A172 (cell line): ENCODE measurements at places on chromosomes 1 and 21.

- no peak for DNase-seq
Measured at GRCh38 chr21:28704746-28705145, 287.9 kb downstream of the LTN1 start.

GRCh38 chr1:221449194-221449593 is 292.7 kb downstream of the DUSP10 start:
- DNase-seq, result no peak

- DNase-seq, result no peak
Measured at GRCh38 chr1:88680911-88681622, 3.0 kb upstream of the PKN2 start.

DNA sequence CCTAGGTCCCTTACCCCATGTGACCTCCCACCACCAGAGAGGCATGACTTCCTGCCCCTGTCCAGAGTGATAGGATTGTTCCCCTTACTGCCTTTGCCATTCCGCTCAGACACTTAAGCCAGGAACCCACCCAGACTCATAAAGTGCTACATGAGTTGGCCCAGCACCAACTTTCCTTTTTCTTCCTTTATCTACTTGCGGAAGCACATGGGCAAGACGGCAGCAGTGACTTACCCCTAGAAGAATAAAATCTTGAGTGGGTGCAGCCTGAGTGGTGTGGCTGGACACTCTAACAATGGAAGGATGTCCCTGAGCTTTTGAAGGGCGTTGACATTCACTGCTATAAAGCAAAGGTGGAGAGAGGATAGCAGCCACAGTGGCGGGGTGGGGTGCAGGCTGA is 100.1 kb downstream of the MAB21L3 start:
- no peak for DNase-seq

DNA sequence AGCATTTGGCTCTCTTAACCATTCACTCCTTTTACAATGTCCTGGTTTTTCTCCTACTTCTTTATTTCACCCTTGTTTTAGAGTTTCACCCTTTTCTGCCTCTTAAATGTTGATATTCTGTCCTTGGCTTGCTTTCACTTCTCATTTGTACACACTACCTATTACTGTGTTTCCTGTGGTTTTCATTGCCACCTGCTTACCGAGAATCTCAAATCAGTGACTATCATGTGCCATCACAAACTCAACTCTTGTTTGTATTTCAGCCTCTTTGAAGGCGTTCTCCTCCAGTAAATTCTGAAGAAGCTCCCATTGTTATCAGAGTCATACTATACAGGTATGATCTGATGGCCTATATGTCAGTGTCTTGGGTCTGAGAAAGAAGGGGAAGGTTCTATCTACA is 65.7 kb downstream of the NPHS2 start:
- no peak for DNase-seq

DNA sequence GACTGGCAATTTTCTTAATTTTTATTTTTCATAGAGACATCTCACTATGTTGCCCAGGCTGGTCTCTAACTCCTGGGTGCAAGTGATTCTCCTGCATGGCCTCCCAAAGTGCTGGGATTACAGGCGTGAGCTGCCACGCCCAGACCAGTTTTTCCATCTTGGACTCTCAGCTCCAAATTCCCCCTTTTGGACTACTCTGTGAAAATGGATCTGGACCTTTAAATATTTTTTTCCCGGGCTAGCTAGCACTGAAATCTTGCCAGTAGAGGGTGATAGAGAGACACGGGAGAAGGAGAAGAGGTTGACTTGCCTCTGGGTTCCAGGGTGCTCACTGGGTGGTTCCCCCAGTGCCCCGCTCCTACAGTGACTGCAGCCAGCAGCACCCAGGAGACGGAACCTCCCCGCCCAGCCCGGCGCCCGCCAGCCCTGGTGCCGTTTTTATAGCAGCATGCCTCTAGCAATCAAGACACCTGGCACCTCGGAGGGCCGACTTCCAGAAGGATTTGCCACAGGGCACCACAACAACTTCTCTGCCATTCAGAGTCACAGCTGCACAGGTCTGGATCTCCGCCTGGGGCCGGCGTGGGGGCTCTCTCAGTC is 34.7 kb upstream of the SCCPDH start:
- DNase-seq, result peak; percentile 87

DNA sequence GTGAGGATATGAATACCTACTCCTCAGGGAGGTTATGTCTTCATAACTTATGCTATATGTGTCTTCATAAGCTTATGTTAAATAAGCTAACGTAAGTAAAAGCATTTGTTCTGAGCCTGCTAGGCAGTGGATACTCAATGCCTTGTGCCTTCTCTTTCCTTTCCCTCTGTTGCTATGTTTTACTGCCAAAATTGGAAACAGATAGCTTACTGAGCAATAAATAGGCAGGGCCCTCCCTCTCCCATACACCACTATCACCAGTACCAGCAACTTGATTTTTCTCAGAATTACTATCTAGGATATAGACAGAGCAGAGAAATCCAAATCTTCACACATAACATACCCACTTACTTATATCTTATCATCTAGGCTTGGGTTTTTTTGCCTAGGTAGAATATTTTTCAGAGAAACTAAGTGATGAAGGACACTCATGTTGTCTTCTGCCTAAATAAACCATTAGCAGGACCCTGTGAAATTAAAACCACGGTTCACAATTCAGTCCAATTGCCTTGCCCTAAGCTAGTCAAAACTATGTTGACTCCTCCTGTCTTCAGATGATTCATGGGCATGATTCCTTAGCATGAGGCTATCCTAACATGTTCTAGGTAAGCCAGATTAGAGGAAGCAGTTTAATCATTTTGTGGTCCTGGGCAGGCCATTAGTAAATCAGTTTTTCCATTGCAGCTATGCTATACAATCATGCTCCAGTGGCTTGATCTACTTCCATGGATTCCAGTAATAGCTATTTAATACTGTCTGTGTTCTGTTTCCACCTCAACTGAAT is 15.9 kb upstream of the LRRC8C start:
- no peak for DNase-seq

DNA sequence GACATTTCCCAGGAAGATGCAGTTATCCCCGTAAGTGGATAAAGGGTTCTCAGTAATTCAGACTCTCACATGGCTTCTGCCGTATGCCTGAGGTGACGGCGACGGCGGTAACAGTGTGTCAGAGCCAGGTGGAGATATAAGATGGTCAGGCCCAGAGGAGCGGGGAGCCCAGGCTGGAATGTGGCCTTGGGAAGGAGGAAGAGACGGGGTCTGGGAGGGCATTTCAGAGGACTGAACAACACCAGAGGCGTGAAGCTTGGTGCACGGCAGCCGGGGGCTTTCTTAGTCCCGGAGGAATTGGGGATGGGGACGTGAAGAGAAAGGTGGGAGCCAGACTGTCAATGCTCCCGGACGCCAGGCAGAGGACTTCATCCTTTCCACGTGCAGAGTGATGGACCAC is 1.0 kb downstream of the RER1 start:
- no peak for DNase-seq

- DNase-seq, result no peak
Measured at GRCh38 chr1:9776685-9777084, 47.1 kb downstream of the CLSTN1 start.

DNA sequence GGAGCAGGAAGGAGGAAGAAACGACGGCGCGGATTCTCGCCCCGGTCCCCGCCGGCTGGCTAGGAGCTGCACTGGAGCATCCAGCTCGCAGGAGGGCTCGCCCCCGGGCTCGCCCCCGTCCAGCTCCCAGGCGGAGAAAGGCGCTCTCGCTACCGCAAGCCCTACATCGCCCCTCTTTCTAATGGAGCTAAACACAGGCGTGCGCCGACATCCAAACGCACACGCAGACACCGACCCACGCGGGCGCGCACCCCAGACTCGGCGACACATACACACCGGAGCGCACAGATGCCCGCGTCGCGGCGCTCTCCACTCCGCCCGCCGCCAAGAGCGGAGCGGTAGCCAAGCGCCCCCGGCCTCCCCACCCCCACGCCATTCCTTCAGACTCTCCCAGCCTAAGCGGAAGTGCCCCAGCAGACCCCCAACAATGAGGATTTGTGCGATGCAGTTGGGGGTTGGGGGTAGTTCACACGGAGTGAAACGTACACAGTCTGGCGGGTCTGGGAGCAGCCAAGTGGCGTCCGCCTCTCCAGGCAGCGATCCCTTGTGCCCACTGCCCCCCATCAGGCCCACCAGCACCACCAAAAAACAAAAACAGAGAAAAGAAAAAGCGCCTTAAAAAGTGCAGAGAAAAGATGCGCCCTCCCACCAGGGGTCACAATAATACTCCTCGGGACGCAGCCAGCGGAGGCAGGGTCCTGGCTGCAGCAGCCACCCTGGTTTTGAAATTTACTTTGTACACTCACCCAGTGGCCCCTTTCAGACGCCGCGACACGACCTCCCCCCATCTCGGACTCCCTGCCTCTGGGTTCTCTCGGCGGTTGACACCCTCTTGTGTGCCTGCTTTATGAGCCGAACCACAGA is 1.4 kb downstream of the DAB1 start:
- DNase-seq, result no peak

GRCh38 chr1:2801535-2802291 is at the start of gene TTC34:
Gene TTC34 (minus strand): TSS chr1:2801693. CDS start chr1:2800827, 866 bp downstream.
- peak; percentile 0 for DNase-seq

DNA sequence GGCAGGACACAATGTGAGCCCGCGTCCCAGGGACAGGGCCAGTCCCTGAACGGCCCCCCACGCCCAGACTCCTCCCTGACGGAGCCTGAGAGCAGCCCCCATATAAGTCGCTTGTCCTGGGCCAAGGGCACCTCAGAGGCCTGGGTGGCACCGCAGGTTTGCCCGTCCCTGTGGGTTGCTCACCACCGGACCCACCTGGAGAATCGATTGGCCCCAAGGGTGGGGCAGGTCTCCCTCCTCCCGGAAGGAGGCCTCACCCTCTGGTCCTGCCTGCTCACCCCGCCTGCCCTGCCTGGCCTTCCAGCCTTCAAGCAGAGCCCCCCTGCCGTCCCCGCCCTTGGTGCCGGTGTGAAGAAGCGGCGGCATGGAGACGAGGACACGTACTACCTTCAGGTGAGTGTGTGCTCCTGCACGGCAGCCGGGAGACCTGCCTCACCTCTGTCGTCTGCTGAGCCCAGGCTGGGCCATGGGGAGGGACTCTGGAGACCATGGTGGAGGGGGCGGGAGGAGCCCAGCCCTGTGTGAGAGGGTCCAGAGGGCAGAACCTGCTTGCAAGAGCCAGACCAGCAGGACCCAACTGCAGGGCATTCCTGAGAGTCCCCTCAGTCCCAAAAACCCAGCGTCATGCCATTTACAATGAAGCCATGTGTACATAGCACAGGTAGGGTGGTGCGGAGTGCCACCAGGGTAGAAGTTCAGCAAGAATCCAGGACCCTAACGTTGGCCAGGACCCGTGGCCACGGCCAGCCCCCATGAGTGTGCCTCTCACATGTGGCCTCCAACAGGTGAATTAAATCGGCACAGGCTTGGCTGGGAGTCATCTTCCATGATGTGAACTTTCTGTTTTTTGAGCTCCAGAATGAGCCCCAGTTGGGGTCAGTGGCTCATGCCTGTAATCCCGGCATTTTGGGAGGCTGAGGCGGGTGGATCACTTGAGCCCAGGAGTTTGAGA is 24.1 kb upstream of the CCDC27 start:
- no peak for DNase-seq

DNA sequence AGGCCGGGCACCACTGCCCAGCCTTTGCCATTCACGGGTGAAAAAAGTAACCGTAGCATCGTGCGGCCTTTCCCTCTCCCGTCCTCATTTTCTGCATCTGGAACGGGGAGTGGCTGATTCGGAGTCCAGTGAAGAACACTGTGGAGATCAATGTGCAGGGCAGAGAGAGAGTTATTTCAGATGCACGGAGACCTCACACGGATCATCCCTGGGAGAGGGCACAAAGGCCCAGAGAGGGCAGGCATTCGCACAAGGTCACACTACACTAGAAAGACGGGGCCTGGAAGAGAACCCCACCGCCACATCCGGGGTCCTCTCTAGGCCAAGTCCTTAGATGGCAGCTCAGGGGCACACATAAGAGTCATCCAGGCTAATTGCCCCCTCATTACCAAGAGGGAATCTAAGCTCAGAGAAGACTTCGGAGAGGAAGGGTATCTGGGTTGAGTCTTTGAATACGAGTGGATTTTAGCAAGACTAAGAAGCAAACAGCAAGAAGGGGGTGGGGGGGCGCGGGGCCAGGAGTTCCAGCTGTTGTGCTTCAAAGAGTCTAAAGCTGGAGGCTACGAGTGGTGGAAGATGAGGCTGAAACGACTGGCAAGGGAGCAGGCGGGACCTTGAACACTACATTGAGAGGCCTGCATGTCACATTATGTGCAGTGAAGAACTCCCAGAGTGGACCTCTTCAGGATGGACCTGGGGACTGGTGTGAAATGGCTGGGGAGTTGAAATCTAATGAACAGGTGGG is 857 bp downstream of the GPX7 start:
- no peak for DNase-seq

DNA sequence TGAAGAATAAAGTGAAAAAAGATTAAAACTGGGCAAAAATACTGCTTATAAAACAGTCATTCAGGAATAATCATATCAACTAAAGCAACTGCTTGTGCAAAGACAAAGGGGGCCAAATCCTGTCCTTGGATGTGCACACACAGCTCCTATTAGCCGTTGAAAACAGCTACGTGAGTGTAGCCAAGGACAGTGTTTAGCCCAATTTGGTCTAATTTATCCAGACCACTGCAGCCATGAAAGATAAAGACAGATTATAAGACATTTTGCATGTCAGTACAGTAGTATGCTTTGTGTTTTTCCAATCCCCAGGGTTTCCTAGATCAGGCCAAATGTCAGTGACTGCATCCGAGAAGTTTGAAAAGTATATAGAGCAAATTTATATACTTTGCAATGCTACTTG is 146.3 kb upstream of the PKN2 start:
- DNase-seq, result no peak

GRCh38 chr1:32221581-32221979 is 573 bp downstream of the TMEM234 start:
- no peak for DNase-seq

DNA sequence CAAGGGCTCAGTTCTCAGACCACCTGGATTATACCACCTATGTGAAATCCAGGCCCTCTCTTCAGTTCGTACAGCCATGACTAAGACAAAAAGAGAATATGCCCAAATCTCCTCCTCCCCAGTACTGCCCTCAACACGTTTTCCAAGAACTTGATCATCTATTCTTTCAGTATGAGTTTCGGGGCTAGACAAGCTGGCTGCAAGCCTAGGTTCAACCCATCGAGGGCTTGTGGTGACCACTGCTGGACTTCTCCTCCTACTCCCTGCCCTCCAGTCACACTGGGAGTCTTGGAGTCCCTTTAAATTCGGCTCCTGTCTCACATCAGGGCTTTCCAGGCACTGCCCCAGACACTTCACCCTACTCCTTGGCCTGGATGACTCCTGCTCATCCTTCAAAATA is 352.3 kb downstream of the KCNH1 start:
- DNase-seq, result no peak

DNA sequence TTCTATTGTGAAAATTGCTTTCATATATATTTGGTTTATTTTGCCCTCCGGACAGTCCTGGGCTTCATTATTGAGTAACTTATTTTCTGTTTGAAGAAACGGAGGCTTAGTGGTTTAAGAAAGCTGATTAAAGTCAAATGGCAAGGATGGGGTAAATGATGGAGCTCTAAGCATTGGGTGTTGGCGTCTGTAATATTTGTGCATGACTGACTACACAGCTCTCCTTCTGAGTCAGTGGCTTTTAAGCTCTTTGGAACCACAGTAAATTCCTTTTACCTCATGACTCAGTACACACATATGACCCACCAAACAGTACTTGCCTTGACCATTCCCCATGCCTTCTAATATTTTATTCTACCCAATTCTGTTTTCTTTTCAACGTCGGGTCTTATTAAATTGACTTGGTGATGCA is 21.0 kb downstream of the B3GALT5 start:
- DNase-seq, result peak; percentile 98
